ENCODE measurements at places on chromosomes 6 and 20.

GRCh38 chr20:9408422-9409300, 105.7 kb upstream of the LAMP5 start:
- DNase-seq: no peak

DNA sequence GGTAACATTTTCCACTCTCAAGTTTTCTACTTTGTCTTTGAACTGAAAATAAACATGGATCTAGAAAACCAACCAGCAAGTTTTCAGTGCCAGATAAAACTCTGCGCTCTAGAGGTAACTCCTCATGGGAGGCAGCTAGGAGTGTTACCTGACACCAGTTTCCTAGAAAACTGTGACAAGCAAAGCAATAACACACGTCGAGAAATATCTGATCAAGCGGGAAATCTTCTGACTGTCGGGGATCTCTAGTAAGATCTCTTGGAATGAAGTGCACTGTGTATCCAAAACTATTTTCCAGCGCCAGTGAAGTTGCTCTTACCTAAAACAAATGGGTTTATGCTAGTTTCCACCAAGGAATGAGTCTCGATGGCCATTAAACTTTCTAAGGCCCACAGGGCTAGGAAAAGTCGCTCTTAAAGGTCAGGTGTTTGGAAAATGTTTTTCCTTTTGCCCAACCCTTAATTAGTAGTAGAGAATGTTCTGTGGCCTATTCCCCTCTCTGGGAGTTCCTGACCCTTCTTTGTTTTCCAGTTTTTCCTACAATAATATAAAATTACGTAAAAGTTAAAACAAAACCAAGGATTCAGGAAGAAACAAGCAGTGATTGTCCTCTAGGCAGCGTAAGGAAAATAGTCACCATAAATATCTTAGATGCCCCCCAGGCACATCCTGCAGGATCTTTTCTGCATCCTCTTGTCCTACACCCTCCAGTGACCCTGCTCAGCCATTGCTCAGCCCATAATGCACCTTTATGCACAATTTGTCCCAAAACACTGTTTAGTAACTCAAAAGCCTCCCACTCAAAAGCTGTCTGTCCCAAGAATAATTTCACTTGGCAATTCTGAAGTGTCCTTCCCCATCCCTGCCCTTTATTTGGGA, 137.7 kb upstream of the AKAP12 start:
- no peak for DNase-seq

- DNase-seq: no peak
Observed at GRCh38 chr6:104639668-104640067, 220.1 kb downstream of the HACE1 start.

- peak; percentile 1 for DNase-seq
Observed at GRCh38 chr6:3457710-3458602, 1.1 kb upstream of the SLC22A23 start.

GRCh38 chr6:42960243-42961019, at the start of gene GNMT:
Gene GNMT (plus strand): TSS chr6:42960754. CDS start chr6:42960768, 14 bp downstream.
- peak; percentile 59 for DNase-seq

DNA sequence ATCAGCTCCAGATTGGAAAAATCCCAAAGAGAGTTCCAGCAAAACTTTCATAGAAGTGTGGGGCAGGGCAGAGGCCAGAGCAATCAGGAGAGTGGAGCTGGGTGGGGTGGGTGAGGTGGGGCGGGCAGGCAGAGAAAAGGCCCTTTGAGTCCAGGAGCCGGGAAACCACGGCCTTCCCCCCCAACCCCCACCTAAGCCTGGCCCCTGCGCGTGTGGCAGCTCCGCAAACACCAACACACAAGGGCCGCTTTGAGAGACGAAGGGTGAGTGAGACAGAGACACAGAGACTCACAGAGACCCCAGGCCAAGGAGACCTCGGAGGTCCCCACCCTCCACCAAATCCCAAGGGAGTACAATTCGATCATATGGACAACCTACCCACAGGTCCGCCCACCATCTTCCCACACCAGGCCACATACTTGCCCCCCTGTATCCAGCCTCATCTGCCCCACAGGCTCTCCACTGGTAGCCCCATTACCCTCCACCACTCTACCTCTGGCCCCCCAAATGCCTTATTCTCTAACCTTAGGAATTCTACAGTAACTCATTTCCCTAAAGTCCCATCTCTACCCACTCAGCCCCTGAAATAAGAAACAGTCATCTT, 1.7 kb downstream of the COL11A2 start:
- DNase-seq: no peak

DNA sequence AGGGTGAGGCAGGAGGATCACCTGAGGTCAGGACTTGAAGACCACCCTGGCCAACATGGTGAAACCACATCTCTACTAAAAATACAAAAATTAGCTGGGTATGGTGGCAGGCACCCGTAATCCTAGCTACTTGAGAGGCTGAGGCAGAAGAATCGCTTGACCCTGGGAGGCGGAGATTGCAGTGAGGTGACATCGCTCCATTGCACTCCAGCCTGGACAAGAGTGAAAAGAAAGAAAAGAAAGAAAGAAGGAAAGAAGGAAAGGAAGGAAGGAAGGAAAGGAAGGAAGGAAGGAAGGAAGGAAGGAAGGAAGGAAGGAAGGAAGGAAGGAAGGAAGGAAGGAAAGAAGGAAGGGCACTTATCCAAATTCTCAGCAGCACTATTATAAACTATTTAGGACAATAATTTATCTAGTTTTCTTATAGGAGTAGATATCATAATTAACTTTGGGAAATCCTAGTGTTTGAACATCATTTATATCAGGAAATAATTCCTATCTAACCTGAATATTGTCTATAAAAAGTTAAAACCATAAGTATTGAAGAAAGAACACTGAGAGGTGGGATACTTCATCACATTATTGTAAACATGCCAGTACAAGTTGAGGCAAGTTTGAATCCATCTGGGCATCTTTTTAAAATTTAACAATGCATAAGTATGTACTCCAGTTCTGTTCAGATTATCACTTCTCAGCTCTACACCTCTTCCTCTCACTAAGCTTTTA, 305.5 kb downstream of the SLC35F1 start:
- no peak for DNase-seq

GRCh38 chr6:92906385-92906784, 513.0 kb downstream of the EPHA7 start:
- DNase-seq: no peak

DNA sequence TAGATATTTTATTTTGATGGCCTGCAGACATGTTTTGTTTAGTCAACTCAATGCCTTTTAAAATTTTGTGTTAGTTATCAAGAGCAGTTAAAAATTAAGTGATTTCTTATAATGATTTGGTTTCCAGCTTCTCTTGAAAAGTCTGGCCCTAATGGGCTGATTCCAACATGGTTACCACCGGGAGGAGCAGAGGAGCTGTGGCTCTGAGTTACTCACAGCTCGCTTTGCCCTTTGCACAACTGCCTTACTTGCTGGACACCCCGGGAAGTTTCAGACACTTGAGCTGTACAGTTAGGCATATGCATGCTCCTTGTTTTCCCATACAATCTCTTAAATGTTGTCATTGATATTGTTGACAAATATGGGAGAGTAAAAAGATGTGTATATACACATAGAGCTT, 173.1 kb upstream of the MMS22L start:
- DNase-seq: no peak

DNA sequence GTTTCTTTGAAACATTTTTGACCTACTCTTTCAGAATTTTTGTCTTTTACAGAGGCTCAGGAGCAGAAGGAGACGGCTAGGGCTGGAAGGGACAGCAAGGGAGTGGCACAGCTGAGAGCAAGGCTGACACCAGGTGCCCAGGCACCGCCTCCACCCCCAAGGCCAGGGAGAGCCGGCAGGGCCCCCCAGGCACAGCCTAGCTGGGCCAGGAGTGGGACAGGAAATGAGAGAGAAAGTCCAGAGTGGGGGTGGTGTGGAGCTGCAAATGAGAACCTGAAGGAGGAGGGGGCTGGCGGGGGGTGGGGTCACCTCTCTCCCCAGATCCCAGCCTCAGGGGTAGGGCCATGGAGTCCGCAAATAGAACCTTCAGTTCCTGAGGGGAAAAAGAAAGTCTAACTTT, 236.7 kb downstream of the CDC5L start:
- DNase-seq: no peak

GRCh38 chr20:50691573-50692551, 520 bp upstream of the RIPOR3 start:
- DNase-seq: no peak

DNA sequence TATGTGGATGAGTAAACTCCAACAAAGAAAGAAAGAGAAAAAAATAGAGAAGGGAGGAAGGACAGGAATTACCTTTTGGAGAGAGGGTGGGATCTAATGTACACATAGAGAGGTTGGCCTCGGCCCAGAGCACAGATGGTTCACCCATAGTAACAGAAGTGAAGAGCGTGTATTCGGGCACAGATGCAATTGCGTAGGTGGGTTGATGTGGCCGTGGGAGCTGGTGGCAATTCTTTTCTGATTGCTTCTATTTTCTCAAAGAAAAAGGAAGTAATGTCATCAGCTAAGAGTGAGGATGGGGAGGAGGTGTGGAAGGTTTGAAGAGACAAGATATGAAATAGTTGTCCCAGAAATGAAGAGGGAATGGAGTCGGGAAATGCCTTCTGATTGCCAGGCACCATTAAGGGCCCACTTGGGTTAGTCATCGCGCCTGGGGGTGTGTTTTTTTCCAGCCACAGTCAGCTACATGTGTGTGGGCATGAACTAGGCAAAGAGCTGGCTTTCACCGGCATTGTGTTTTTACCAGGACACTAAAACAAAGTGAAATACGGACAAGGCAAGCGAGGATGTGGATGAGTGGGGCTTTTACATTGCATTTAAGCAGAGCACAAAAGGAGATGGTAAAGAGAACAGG, 158.7 kb downstream of the SYNE1 start:
- DNase-seq: no peak

- DNase-seq: peak; percentile 65
Observed at GRCh38 chr6:143510991-143511891, at the start of gene FUCA2. Gene FUCA2 (minus strand): TSS chr6:143511720. CDS start chr6:143511634, 86 bp downstream.

- DNase-seq: no peak
Observed at GRCh38 chr6:41072836-41073202, at the start of gene NFYA. Gene NFYA (plus strand): TSS chr6:41072974. CDS start chr6:41079090, 6,116 bp downstream.

GRCh38 chr6:169172946-169173345, 80.7 kb downstream of the THBS2 start:
- no peak for DNase-seq

DNA sequence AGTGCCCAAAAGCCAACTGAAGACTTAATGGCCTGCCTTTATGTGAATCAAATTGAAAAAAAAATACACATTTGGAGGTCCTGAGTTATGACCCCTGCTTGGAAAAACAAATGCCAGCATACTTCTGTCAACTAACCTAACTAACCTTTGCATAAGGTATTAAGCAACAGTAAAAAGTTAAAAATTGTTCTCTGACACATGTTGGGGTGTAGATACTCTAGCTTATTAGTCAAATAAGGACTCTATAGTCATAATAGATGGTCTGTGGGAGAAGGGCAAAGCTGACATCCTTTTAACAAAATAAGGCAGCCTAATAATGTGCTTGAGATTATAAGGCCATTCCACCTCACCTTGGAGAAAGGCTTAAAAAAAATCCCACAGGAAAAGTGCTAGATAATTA, 140.5 kb downstream of the HIVEP2 start:
- DNase-seq: no peak
